ENCODE measurements at places on chromosomes 1 and 21.

DNA sequence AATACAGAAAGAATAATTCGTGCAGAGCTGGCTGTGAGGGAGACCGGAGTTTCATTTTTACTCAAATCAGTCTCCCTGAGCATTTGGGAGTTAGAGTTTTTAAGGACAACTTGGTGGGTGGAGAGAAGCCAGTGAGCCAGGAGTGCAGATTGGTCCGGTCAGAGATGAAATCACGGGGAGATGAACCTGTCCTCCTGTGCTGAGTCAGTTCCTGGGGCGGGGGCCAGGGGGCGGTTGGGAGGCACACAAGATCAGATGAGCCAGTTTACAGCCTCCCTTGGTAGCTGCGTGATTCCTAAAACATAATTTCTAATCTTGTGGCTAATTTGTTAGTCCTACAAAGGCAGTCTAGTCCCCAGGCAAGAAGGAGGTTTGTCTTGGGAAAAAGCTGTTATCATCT lies 1267.9 kb downstream of the AMY1C start:
- DNase-seq: no peak

DNA sequence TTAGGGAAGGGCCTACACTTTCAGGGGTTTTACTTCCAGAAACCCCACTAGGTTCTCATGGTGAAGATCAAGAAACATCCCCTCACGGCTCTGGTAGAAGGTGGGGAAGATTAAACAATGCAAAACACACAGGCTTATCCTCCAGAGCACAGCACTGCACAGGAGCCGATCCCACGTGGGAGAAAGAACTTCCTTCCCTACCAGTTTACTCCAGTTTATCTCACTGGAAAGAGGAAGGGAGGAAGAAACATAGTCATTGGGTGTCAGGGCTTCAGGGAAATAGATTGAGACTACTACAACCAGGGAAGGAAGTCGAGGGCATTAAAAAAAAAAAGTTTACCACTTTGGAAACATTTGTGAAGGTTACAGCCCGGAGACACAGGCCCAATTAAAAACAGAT lies 164.4 kb downstream of the NTPCR start:
- no peak for DNase-seq

- peak; percentile 46 for DNase-seq
Observed at GRCh38 chr21:35019631-35020032, 29.5 kb downstream of the RUNX1 start.

GRCh38 chr1:23618586-23619083 lies 59.3 kb upstream of the ID3 start:
- no peak for DNase-seq

Measured in activated CD8-positive, alpha-beta memory T cell treated with anti-CD3 and anti-CD28 coated beads for 24 hours (primary cell).